ENCODE measurements at places on chromosomes 3 and 15. TPM values are rescaled to one million over a fixed set of nuclear protein-coding genes. Genes with fewer than 3 reads are reported as not detected.

DNA sequence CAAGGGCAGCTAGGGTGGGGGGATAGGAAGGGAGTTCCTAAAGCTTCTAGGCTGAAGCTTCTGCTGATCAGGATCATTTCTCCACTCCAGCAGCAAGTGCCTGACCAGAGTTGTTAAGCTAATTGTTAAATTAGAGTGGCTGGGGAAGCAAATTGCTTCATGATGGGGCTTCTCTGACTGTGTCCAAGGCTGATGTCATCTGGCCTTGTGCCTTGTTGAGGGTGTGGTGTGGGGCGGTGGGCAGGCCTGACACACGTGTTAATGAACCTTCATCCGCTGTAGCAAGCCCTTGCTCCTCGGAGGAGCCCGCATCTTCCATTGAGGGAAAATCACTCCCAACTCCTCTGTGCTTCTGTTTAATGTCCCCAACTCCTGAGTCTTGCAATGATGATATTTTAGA, 84.3 kb upstream of the ROPN1 start:
- DNase-seq, result peak; percentile 44

DNA sequence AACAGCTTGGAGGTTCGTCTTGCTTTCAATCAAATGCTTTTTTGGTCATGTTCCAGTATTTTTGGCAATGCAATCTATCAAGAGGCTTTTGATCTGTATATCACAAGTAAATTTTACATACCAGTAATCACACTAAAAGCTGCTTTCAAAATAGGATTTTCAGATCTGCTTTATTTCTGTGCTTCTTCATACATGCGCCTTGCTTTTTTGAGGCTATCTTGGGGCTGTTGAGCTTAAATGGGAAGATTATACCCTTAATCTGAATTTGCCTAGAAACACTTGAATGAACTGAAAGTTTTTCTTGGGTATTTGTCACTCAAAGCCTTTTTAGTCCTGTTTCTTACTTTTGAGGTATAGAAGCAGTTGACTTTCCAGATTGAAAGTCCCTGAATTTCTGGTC, 62.1 kb upstream of the DCBLD2 start:
- DNase-seq, result no peak

- DNase-seq, result no peak
Observed at GRCh38 chr15:49877117-49877872, 241.7 kb downstream of the ATP8B4 start.

The WDR49 gene
- total RNA-seq, result 2.2 TPM

DNA sequence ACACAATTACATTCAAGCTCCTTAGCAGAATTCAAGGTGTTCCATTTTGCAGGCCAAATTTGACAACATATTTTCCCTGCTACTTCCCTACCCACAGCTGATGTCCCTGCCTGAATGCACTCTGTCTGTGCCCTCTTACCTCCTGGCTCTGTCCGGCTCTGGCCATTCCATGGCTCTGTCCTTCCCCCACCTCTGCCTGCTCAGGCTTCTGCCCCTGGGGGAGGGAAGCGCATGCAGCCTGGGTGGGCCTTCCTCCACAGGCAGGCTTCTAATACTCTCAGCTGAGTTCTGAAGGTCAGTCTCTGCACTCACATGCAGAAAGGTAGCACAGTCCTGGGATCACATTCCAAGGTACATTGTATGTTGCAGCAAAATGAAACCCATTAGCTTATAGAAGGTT, 113.6 kb upstream of the CACNA2D3 start:
- DNase-seq, result no peak

DNA sequence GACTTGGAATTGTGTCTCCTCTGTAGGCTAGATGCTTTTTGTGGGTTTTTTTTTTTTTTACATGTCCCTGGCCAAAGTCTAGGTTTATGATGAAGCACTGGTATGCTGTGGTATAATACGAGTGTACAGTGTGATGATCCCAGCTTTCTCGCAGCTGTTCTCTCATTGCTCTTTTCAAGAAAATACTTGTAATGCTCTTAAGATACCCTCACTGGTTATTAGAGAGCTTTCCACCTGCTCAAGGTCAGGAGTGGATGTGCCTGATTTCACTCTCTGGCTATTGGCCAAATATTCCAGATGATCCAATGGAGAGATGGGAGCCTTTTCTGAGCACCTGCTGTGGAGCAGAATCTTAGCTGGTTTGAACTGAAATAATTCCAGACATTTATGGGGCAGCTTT, 215.1 kb downstream of the MYRIP start:
- DNase-seq, result no peak

DNA sequence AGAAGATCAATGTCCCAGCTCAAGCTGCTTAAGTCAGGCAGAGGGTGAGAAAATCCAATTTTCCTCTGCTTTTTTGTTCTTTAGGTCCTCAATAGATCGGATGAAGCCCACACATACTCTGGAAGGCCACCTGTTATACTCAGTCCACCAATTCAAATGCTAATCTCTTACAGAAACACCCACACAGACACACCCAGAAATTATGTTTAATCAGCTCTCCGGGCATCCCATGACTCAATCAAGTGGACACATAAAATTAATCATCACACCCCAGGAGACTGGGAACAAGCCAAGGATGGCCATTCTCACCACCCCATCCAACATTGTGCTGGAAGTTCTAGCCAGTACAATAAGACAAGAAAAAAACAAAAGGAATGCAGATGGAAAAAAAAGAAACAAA, 67.8 kb upstream of the SLC24A5 start:
- no peak for DNase-seq

GRCh38 chr3:70849911-70850699, 537.7 kb upstream of the MDFIC2 start:
- DNase-seq, result peak; percentile 75

The ZNF770 gene
- 48.5 TPM for total RNA-seq

- DNase-seq, result no peak
Observed at GRCh38 chr3:136844724-136845123, 17.3 kb upstream of the NCK1 start.

DNA sequence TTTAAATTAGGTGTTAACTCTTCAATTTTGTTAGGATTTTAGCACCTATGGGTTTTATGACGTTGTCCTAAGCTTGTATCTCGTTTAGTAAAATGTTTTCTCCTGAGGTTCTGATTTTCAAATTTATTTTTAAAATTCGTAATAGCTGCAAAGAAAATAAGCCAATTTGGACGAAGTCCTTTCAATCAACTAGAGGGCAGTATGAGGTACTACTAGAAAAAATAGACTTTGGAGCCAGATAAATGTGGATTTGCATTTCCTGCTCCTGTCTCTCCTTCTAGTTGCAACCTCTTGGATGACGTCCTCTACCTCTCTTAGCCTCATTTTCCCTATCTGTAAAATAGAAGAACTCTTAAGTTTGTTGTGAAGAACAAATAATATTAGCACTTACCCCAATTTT, 81.1 kb downstream of the SLTM start:
- DNase-seq, result no peak

DNA sequence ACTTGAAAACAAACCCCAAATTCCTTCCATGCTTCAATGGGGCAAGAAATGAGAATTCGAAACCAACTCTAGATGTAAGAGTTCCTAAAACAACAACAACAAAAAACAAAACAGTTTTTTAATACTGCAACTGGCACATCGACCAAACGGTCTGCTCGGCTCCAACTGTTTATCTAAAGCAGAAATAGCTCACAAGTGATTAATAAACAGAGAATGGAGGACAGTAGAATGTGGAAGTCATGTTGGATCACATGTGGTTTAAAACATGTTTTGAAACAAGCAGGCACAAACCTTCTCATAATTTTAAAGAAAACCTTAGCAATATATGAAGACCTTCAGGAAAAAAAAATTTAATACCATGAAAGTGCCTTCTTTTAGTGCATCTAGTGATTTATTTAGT, 55.1 kb downstream of the SETMAR start:
- no peak for DNase-seq

The SH2D7 gene
- not detected for total RNA-seq

- DNase-seq, result peak; percentile 96
Observed at GRCh38 chr15:101277038-101277822, at the start of gene SELENOS. TSS of gene SELENOS (minus strand) at chr15:101277485. CDS start at chr15:101277417, 68 bp downstream.

DNA sequence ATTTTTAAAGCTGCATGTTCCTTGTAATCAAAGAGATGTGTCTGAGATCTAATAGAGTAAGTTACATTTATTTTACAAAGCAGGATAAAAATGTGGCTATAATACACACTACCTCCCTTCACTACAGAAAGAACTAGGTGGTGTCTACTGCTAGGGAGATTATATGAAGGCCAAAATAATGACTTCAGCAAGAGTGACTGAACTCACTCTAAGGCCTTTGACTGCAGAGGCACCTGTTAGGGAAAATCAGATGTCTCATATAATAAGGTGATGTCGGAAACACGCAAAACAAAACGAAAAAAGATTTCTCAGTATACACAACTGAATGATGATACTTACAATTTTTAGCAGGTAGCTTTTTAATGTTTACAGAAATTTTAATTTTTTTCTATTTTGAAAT, 19.1 kb downstream of the B3GNT5 start:
- DNase-seq, result no peak

The SYNPR gene
- not detected for total RNA-seq

GRCh38 chr3:112767177-112767576, 79.5 kb downstream of the CD200R1L start:
- no peak for DNase-seq

- DNase-seq, result no peak
Observed at GRCh38 chr3:53166206-53166605, 5.2 kb downstream of the PRKCD start.

DNA sequence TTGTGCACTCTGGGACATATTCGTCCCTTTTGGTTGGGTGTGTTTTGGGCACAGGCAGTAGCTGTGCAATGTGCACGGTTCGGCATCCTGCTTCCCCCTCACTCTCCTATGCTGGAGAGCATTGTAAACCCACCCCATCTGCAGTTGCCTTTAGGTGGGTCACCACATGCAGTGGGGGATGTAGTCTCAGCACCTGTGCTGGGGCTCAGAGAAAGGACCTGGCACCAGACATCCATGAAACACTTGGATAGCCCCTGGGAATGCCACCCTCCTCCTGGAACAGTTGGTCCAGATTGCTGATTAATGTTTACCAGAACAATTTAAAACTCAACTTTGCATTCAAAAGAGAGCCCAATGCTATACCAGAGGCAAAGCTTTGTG, 123.9 kb upstream of the MEF2A start:
- DNase-seq, result no peak

DNA sequence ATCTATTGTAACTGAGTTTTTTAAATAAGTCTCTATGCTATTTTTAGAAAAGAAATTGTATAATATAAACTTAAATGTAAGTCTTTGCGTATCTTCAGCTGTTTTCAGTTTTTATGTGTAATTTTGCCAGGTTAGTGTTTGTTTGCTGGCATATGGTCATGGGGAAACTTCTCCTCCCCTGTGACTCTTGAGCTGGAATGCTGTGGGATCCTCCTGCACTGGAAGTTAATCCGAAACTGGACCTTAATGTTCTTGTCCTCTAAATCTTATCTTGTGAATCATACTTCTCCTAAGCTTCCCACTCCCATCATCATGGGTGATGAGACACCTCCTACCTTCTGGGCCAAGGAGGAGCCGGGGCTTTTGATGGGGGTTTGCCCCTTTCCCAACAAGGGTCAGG, 52.4 kb upstream of the CHST2 start:
- DNase-seq, result no peak

The PEX5L gene
- total RNA-seq, result 0.21 TPM
